ENCODE measurements at places on chromosomes 2 and 18. TPM values are rescaled to one million over a fixed set of nuclear protein-coding genes. Genes with fewer than 3 reads are reported as not detected.

STARD6 gene
- total RNA-seq = not detected

IL37 gene
- total RNA-seq = not detected

AMER3 gene
- total RNA-seq = not detected

MATN3 gene
- total RNA-seq = not detected

TMEFF2 gene
- total RNA-seq = not detected

ZNF521 gene
- not detected for total RNA-seq

CROCC2 gene
- not detected for total RNA-seq

SCN2A gene
- total RNA-seq = not detected

RNF103 gene
- total RNA-seq = 24.8 TPM

TMEM163 gene
- total RNA-seq = 0.12 TPM

SERPINB4 gene
- total RNA-seq = not detected

ATP8B1 gene
- not detected for total RNA-seq

SERPINB10 gene
- 1.5 TPM for total RNA-seq

NFATC1 gene
- 70.4 TPM for total RNA-seq

POLR1B gene
- 45.3 TPM for total RNA-seq

CLEC4F gene
- not detected for total RNA-seq

ACMSD gene
- not detected for total RNA-seq

SPDYA gene
- total RNA-seq = 1.5 TPM

MTCL1 gene
- 0.51 TPM for total RNA-seq

NGEF gene
- 2.3 TPM for total RNA-seq

DUSP19 gene
- 2.8 TPM for total RNA-seq

POTEC gene
- not detected for total RNA-seq

RTP5 gene
- 0.12 TPM for total RNA-seq

MC5R gene
- not detected for total RNA-seq

KCNG2 gene
- not detected for total RNA-seq
